ENCODE measurements at places on chromosomes 6 and 20.
A peak's percentile ranks its signal among the peaks of the same experiment; 100 is the strongest.

GRCh38 chr6:37688078-37688850, 9.4 kb downstream of the MDGA1 start:
- no peak for DNase-seq

DNA sequence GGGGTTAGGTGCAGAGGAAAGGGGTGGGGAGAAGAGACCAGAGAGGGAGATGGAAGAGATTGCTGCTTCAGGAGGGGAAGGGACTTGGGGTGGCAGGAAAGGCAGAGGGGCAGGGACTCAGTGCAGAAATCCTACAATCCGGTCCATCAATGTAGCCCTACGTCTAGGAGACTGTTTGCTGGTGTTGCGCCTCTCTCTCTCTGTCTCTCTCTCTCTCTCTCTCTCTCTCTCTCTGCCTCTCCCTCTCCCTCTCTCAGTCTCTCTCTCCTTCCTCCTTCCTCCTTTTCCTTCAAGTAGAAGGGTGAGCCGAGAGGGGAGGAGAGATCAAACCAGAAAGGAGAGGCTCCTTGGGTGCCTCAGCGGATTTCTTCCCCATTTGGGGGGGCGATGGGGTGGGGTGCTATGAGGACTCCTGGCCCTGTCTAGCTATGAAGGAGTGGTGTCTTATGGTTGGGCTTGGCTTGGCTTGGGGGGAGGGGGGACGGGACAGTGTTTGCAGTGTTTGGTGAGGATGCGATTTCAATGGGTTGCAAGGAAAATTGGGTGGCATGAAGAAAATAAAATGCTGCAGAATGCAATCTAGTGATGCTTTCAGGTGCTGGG, 181.2 kb downstream of the TBXT start:
- no peak for DNase-seq

- no peak for DNase-seq
Measured at GRCh38 chr20:40532103-40532502, 156.9 kb downstream of the MAFB start.

DNA sequence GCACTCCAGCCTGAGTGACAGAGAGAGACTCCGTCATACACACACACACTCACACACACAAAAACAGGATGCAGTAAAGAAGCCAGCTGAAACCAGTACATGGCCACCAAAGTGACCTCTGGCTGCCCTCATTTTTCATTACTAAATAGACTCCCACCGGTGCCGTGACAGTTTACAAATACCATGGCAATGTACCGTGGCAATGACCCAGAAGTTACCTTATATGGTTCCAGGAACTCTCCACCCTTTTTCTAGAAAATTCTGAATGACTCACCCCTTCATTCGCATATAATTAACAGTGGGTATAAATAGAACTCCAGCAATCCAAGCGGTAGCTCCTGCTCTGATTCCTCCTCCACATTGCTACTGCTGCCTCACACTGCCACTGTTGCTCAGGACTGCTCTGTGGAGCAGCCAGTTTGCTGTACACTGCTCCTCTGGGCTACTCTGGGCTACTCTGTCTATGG, 57.7 kb downstream of the SNX5 start:
- DNase-seq, result no peak

DNA sequence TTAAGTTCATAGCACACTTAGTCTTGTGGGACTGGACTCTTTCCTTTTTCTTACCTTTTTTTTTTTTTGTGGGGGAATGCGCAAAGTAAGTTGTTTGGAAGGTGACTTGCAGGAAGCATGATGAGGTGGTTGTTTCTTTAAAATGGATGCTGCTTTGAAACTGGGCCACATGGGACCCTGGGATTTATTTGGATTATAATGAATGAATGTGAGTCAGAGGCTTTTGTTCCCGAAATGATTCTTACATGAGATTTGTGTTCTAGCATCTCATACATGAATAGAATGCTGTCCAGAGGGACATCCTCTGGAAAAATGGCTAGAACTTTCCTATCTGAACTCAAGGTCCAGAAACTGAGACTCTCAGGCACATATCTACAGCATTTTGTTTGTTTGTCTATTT, 236.6 kb upstream of the RNF24 start:
- DNase-seq, result no peak

DNA sequence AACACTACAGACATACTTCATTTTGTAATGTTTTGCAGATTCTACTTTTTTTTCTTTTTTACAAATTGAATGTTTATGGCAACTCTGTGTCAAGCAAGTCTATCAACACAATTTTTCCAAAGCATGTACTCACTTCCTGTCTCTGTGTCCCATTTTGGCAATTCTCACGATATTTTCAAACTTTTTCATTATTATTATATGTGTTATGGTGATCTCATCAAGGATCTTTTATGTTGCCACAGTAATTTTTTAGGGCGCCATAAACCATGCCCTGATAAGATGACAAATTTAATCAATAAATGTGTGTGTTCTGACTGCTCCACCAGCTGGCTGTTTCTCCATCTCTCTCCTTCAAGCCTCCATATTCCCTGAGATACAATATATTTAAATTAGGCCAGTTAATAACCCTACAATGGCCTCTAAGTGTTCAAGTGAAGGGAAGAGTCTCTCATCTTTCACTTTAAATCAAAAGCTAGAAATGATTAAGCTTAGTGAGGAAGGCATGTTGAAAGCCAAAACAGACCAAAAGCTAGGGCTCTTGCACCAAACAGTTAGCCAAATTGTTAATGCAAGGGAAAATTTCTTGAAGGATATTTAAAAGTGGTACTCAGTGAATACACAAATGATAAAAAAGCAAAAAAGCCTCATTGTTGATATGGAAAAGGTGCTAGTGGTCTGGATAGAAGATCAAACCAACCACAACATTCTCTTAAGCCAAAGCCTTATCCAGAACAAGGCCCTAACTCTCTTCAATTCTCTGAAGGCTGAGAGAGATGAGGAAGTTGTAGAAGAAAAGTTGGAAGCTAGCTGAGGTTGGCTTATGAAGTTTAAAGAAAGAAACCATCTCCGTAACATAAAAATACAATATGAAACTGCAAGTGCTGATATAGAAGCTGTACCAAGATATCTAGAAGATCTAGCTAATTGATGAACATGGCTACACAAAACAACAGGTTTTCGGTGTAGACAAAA, 194.4 kb upstream of the TAB2 start:
- no peak for DNase-seq

DNA sequence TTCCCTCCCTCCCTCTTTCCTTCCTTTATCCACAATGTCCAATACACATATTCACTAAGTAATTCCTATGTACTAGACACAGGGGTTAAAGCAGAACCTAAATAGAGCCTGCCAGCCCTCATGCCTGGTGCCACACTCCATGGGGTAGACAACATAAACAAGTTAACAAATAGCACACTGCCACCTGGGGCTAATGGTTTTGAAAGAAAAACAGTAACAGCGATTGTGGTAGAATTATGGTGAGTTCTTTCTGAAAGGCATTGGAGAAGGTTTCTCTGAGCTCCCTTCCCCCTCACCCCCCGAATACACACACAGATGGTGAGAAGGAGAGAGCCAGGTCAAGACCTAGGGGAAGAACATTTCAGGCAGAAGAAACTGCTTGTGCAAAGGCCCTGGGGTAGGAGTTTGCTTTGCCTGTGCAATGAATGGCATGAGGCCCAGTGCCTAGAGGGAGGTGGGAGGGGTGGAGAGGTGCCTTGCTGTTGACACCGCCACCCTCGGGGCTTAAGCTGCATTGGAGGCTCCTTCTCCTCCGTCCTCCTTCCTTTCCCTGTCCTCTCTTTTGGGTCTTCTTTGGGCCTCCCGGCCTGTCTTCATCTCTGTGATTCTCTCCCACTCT, 502.4 kb upstream of the SULF2 start:
- no peak for DNase-seq

DNA sequence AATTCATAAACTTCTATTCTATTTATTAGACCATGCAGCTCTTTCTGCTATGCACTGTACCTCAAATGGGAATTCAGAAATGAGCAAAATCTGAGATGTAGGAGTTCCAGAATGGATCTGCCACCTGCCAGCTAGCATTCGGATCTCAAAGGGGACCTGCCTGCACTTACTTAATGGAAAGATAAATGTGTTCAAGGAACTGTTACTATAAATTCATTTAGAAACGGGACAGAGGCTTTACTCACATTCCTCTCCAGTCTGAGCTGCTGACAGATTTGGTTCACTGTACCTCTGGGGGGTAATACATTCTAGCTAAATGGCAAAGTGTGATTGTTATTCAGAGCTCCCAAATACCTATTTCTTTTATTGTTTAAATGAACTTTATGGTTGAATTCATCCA, 384.1 kb downstream of the GRIK2 start:
- DNase-seq, result no peak

GRCh38 chr20:47720636-47721427, 64.4 kb downstream of the SULF2 start:
- no peak for DNase-seq

- DNase-seq, result no peak
Measured at GRCh38 chr6:6681075-6681849, 92.7 kb downstream of the LY86 start.

- no peak for DNase-seq
Measured at GRCh38 chr6:145017516-145017915, 717.8 kb downstream of the EPM2A start.

DNA sequence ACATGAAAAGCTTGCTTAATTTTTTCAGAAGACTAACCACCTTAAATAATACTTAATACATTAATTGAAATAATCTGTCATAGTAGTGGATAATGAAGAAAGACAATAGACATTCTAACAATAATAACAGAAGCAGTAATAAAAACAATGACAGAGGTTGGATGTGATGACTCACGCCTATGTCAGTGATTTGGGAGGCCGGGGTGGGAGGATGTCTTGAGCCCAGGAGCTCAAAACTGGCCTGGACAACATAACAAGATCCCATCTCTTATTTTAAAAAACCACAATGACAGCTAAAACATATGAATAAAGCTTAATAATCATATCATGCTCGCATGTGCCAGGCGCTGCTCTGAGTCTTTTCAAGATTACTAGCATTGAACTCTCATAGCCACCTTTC, 105.5 kb downstream of the IPCEF1 start:
- DNase-seq, result no peak

GRCh38 chr6:146697921-146698320, 99.1 kb downstream of the ADGB start:
- no peak for DNase-seq

GRCh38 chr6:152598901-152599537, 38.1 kb downstream of the SYNE1 start:
- DNase-seq, result no peak

GRCh38 chr6:2881423-2881822, 21.7 kb downstream of the SERPINB9 start:
- DNase-seq, result no peak

- no peak for DNase-seq
Measured at GRCh38 chr6:151154418-151154817, 85.3 kb upstream of the AKAP12 start.

GRCh38 chr6:117986396-117986795, 79.3 kb downstream of the SLC35F1 start:
- no peak for DNase-seq

- DNase-seq, result no peak
Measured at GRCh38 chr6:137805622-137806021, 61.4 kb upstream of the TNFAIP3 start.

DNA sequence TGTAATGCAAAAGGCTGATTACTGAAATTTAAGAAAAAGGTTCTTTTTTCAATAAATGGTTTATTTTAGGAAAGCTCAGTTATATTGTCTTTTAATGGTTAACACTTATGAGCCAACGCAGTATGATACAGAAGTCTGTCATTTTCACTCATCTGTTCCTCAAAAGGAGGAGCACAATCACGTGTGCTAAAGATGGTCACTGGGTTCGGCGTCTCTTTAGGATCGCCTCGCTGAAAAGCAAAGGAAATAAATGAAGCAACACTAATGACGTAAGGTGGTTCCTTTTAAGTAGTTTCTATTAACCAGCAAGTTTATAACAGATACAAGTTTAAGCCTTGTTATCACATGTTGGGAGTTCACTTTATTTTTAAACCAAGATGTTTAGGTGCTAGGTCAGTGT, 125.7 kb downstream of the MAP3K4 start:
- DNase-seq, result peak; percentile 70
